Endothelial cell of umbilical vein (primary cell): ENCODE measurements at places on chromosomes 5 and 9. TPM values are rescaled to one million over a fixed set of nuclear protein-coding genes. Genes with fewer than 3 reads are reported as not detected.

GRCh38 chr5:161263191-161263590 is 283.3 kb downstream of the GABRB2 start:
- DNase-seq = no peak

Gene SPINK7
- total RNA-seq = not detected in 2 replicates

Gene COL15A1
- total RNA-seq = 0.05 TPM in 1 of 2 replicates, not detected in the other

DNA sequence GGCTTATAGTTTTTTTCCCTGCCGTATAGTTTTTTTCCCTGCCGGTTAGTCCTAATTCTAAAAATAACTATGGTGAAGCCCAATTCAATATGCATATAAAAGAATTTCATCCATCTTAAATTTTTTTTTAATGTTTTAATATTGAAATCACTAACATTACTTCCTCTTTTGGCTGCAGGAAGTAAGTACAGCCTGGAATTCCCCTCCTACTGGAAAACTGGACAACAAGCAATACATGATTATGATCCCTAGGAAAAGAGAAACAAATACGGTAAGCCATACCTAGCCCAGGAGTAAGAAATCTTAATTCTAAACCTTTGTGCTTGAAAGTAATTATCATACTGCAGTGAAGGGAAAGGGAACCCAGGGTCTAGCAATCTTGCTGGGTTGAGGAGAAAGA is 119.0 kb downstream of the NR3C1 start:
- DNase-seq = no peak

DNA sequence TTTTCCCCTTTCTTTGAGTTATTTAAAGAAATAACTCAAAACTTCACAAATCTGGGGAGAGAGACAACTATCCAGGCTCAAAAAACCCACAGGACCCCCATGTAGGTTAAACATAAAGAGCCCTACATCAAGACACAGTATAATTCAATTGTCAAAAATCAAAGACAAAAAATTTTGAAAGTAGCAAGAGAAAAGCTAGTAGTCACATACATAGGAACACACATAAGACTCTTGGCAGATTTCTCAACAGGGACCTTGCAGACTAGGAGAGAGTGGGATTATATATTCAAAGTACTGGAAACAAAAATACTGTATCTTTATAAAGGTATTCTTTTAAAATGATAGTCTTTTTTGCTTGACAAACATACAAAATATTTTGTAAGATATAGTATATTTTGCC is 296.9 kb downstream of the OSTF1 start:
- no peak for DNase-seq

- DNase-seq = no peak
Observed at GRCh38 chr9:116653348-116654058, 33.6 kb upstream of the TRIM32 start.

GRCh38 chr9:73370053-73370452 is 218.4 kb downstream of the ANXA1 start:
- no peak for DNase-seq

GRCh38 chr9:36485647-36486328 is 85.7 kb upstream of the RNF38 start:
- peak; percentile 36 for DNase-seq

DNA sequence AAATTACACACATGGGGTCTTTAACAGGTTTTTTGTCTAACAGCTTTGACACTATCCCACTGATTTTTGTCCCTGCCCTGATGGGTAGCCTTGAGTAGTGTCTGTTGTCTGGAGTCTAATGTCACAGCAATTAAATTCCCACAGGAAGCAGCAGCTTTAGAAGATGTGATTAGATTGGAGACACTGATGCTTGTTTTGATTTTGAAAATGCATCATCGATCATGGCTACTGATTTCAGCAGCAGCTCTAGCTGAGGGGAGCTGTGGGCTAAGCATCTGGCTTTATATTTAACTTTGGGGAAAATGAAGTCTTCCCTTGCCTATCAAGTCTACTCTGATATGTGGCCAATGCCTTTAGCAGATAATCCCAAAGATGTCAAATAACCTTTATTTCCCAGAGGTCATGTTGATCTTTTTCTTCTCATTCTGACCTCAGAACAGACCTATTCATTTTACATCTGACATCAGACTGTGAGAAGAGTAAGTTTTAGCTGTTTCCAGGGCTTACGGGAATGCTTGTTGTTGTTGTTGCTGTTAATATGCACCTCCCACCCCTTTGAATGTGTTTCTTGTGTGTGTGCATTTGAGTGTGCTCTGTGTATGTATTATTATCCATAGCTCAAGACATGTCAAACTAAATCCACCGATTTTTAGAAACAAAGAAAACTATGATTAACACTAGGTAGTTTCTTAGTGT is 704.9 kb upstream of the NUDT12 start:
- DNase-seq = no peak

DNA sequence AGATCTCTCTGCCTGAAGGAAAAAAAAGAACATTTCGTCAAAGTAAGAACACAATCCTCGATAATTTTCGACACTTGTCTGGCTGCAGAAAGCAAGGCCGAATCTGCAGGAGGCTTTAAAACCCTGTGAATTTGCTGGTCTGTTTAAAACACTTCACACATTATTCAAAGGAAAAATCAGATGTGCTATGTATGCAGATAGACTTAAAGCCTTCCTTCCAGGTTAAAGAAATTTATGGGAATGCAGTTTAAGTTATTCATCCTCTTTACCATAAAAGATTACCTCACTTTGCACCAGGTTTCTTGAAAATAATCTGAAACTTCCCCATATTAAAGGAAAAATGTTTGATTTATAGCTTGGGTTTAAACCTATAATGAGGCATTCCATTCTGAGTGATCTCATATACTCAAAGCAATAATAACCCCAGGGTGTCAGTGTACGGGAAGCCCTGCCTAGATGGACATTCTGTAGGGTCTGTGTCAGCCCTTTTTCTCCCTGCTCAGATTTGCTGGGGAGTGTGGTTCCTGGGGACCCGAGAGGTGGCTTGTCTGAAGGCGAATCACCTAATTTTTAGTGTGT is 323.5 kb upstream of the SLC24A2 start:
- no peak for DNase-seq

- no peak for DNase-seq
Observed at GRCh38 chr5:132725745-132726144, 11.6 kb downstream of the KIF3A start.

DNA sequence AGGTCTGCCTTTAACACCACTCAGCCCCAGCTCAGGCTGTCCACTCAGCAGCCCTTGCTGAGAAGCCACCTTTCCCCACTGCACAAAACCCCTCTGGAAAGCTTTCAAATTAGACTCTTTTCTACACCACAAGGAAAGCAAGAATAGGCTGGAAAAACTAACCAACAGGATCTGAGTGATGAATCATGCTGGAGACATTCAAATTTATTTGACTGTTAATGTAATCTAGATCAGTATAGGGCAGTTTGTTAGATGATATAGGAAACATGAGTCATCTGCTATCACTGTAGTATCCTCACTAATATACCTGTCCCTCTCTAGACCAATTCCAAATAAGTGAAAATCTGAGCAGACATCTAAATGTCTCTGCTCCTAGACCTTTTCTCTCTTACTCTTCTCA is 127.8 kb upstream of the PAM start:
- peak; percentile 5 for DNase-seq

Gene ARL15
- 24.4 and 27.3 TPM in 2 replicates for total RNA-seq

GRCh38 chr9:137761032-137761431 is 116.5 kb upstream of the CACNA1B start:
- DNase-seq = no peak

- no peak for DNase-seq
Observed at GRCh38 chr5:135444881-135445280, 2.3 kb downstream of the DCANP1 start.

DNA sequence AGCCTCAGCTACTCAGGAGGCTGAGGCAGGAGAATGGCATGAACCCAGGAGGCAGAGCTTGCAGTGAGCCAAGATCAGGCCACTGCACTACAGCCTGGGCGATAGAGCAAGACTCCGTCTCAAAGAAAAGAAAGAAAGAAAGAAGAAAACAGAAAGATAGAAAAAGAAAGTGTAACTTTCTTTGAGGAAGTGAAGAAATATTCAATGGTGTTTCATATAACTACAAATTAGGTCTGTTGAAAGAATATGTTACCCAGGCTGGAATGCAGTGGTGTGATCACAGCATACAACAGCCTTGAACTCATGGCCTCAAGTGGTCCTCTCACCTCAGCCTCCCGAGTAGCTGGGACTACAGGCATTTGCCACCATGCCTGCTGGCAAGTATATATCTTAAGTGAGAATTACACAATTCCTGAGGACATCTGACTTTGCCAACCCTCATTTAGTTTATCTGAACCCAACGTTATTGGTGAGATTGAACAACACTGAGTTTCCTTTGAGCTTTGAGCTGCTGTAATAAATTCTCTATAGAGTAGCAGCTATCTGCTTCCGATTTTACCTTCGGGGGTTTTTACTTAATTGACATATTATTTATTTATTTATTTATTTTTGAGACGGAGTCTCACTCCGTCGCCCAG is 2.0 kb upstream of the FAF2 start:
- DNase-seq = no peak

Gene TAF1L
- total RNA-seq = not detected in 2 replicates

Gene POLR1E
- total RNA-seq = 17.2 and 21.2 TPM in 2 replicates

DNA sequence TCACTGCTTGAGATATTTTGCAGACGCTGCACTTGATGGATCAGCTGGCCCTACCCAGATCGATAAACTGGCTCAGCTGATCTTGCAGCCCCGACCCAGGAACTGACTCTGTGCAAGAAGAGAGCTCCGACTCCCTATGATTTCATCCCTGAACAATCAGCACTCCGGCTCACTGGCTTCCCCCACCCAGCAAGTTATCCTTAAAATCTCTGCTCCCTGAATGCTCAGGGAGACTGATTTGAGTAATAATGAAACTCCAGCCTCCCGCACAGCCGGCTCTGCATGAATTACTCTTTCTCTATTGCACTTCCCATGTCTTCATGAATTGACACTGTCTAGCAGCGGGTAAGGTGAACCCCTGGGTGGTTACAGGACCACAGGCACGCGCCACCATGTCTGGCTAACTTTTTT is 16.9 kb upstream of the NANS start:
- DNase-seq = no peak

DNA sequence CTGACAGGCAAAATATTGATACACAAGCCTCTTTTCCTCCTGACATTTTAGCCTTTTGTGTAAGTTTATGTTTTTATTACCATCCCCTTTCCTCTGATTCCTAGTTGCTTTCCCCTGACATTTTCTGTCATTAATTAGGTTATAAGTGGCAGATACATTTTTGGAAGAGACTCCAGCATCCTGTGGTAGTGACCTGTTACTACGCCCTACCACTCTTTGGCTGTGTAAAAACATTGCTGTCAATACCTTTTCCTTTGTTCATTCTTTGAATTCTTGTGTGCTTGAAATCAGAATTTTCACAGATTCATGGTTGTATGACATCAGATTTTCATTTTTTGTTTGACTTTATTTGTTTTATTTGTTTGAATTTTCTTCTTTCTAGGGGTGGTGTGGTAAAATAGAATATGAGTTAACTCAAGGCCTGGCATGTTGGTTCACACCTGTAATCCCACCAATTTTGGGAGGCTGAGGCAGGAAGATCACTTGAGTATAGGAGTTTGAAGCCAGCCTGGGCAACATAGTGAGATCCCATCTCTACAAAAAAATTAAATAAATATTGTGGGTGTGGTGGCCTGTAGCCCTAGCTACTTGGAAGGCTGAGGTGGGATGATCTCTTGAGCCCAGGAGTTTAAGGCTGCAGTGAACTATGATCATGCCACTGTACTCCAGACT is 43.4 kb downstream of the UBE2R2 start:
- no peak for DNase-seq

DNA sequence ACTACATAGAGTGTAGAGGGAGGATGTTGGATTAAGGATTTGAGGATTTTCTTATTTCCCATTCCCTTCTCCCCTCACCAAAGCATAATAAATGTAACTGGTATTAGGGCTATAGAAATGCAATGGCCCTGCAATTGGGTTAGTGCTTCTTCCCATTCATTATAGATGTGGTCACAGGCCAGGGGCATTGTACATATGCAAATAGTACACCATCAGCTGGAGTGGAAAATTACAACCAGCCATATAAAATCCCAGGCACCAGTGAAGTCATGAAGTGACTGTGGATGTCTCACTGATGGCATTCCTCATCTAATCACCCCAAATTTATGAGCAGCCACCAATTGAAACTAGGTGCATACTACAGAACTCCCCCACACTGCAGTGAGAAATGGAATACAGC is 105.9 kb downstream of the PLK2 start:
- no peak for DNase-seq

DNA sequence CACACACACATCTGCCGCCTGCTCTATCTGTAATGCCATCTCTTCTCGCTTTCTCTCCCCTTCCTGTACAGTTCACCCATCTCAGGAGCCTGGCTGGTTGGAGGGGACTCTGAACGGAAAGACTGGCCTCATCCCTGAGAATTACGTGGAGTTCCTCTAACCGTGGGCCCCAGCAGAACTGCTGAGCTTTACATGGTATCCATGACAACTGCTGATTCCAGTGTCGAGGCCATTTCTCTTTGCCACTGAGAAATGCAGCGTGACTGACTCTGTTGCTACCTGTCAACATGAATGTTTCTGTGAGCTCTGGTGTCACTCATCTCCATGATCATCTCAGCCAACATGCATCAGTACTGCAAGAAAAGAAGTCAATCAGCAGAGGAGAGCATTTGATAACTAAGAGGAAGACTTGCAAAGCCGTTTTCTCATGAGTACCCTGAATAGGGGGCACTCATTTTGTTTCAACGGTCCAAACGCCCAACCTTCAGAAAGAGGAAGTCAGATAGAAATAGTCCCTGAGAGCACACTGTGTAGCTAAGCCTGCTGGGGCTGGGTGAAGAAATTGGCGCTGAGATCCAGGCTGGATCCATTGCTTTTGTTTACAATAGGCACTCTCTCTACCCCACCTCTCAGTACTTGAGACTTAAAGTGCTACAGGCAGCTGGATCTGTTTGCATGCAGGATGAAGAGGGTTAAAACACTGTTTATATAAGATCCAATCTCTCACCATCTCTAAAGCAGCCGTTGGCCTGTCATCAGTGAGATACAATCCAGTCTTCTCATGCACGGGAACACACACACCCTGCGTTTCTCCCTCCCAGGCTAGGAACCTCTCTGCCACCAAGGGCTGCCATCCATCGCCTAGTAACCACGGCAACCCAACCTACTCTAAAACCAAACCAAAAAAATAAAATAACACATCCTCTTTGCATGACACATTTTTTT is 180.9 kb downstream of the NR3C1 start:
- no peak for DNase-seq
